Vagina (tissue), 2 donors: ENCODE measurements at places on chromosomes 3 and 15.

- DNase-seq = no peak
These were observed 7.2 kb upstream of the MCF2L2 start for GRCh38 chr3:183435661-183436060.

DNA sequence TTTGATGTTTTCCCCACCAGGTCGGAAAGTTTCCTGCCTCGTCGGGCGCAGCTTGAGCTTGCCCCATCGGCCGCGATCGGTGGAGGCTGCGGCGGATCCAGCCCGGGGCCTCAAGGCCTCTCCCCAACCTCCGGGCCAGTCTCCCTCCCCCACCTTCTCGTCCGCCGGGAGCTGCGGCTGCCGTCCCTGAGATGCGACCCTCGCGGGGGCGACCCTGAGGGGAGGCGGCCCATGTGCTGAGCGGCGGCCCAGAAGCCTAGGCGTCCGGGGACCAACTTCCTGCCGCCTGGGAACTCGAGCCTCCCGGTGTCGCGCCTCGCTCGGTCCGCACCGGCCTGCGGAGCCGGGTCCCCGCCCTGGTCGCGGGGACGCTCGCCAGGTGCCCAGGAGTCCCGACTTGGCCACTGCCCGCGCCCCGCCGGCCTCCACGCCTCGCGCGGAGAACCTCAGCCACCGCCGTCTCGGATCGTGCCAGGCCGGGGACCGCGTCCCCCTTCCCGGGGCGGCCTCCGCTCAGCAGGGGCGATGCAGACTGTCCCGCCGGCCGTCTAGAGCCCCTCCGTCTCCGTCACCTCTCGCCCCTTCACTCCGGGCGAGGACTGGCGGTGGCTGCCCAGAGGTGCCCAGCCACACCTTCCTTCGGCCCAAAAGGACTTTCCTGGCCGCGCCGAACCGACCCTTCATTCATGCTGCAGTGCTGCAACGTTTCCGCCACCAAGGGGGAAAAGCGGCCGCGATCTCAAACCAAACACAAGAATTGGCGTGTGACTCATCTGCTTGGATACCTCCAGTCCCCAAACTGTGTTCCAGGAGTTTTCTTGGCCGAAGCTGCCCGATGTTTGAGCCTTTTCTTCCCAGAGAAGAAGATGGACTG is 656 bp downstream of the SLMAP start:
- DNase-seq = peak; percentile 89

DNA sequence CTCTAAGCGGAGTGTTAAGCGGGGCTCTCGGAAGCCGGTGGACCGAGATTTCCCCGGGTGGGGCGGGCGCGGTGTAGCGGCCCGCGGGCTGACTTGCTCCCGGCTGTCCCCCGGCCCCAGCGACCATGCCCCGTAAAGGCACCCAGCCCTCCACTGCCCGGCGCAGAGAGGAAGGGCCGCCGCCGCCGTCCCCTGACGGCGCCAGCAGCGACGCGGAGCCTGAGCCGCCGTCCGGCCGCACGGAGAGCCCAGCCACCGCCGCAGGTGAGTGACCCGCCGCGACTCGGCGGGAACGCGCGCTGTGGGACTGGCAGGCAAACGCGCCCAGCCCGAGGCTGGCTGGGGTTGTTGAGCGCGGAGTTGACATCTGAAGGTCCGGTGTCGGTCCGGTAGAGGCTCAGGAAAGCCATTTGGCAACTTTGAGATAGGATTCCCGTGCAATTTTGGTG is 1.3 kb downstream of the SMC4 start:
- DNase-seq = no peak

DNA sequence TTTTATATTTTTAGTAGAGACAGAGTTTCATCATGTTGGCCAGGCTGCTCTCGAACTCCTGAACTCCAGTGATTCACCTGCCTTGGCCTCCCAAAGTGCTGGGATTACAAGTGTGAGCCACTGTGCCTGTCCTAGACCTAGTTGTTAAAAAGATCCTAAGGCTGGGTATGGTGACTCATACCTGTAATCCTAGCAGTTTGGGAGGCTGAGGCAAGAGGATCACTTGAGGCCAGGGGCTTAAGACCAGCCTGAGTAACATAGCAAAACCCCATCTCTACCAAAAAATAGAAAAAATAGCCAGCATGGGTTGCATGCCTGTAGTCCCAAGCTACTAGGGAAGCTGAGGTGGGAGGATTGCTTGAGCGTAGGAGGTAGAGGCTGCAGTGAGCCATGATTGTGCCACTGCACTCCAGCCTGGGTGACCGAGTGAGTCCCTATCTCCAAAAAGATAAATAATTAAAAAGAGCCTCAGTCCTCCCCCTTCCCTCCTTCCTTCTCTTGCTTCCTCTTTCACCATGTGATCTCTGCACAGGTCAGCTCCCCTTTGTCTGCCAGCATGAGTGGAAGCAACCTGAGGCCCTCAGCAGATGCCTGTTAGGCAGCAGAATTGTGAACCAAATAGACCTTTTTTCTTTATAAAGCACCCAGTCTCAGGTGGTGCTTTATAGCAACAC is 9.8 kb upstream of the FNDC3B start:
- DNase-seq = no peak

DNA sequence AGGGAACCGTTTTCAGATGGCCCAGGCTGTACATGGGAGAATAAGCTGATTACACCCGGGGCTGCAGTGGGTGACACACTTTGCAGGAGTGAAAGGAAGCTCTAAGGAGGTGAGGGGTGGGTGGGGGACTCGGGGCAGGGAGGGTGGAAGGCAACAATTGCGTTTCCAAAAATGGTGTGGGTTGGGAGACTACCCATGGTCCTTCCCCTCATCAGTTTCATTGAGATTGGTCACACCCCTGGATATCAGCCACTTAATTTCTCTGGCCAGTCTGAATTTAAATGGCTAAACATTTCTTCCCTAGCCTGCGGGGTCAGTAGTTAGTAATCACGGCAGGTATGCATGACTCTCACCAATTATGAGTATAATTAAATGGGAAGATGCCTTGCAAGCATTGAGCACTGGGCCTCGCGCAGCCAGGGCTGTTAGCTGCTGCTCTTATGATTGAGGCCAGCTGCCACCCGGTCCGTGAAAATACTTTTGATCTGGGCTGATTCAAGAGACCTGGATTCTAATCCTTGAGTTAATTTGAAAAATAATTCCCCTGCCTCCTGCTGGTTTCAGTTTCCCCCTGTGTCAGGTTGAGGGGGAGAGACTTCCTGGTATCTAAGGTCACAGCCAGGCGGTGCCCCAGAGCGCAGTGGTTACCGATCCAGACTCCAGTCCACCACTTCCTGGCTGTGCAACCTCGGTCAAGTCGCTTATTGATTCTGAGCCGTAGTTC is 23.3 kb downstream of the SLC6A6 start:
- DNase-seq = no peak

- no peak for DNase-seq
These were observed 109.1 kb downstream of the PPP2R3A start for GRCh38 chr3:136074546-136075170.

DNA sequence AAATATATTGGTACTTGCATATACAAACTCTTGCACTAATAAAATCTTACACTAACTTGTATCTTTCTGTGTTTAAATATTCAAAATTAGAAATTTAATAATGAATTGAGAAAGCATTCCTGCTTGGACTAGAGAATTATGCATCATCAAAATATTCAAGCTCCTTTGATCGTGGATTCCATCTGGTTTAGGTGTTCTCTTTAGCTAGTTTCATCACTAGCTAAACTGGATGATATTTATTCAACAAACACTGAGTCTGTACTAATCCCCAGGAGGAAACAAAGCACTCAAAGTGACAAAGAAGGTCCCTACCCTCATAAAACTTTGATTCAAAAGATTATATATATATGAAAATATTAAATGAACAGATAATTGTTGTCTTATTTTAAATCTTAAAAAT is 1360.9 kb upstream of the ALCAM start:
- DNase-seq = no peak

GRCh38 chr3:188062216-188062615 is 91.7 kb upstream of the LPP start:
- no peak for DNase-seq

DNA sequence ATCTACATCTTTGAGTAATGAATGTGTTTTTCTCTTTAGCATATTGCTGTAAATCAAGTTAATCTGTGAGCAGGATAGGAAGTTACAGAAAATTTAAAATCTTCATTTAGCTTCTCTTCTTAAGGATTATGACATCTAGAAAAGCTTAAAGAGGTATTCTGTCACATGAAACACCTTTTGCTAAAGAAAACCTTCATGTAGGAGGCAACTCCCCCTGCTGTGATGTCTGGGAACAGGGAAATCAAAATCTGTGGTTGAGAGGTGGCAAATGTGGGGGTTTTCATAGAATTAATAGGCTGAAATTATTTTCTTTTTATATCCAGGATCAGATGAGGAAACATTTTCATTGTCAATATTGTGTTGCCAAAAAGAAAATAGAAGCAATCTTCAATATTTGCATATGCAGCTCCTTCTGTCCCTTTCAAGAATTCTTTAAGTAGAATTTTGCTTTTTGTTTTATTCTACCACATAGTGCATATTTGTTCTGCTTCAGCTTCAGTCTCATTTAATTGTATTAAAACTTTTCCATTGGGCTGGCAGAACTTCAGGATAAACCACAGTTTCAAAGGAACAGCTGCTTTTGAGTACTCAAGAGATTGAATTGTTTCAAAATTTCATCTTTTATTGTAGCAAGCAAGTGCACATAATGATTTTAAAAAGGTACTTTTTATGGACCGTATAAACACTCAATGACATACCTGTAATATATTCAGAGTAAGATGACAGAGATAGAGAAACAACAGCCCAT is 128.4 kb downstream of the RAP2B start:
- no peak for DNase-seq

DNA sequence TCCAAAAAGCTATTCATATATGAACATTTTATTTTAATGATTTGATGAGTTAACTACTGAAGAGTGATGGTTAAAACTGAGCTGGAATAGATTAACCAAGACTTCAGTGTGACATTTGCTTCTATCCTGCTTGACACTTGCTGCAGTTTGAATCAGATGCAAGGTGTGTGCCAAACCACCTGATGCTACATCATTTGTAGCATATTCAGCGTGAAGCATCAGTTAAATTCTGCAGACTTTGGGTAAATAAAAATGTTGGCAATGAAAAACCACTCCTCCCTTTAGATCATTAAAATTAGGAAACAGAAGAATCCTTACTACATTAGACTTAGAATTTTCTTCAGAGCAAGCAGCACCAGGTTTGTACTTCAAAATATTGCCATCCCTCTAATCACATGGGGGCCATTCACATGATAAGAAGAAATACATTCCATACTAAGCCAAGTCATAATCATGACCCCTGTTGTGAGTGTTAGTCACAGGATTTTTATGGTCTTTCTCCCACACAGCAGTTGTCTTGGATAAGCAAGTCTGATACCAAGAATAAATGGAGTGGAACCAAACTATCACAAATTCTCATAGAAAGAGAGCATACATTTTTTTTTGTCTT is 160.7 kb upstream of the TNIK start:
- no peak for DNase-seq

- no peak for DNase-seq
These were observed 312.5 kb downstream of the OXSM start for GRCh38 chr3:26102376-26102775.
